Renal cortical epithelial cell (primary cell): ENCODE measurements at places on chromosomes 12 and 14.
A peak's percentile ranks its signal among the peaks of the same experiment; 100 is the strongest.

GRCh38 chr12:991350-992333 is 619 bp downstream of the ERC1 start:
- DNase-seq = no peak

DNA sequence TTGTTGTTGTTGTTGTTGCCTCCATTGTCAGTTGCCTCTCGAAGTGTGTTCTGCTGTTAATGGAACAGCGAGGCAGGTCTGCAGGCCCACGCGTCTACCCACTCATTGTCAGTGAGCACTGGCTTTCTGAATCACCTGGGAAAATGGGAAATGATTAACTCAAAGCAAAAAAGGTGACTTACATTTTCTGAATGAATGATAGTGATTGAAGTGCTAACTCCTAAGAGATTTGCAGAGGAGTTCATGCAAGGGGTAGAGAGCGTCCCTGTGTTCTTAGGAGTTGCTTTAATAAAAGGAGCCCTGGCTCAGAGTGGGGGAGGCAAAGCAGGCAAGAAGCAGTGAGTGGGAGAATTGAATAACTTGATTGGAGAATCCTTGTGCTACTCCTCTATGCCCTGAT is 177.6 kb downstream of the CAND1 start:
- DNase-seq = peak; percentile 54

DNA sequence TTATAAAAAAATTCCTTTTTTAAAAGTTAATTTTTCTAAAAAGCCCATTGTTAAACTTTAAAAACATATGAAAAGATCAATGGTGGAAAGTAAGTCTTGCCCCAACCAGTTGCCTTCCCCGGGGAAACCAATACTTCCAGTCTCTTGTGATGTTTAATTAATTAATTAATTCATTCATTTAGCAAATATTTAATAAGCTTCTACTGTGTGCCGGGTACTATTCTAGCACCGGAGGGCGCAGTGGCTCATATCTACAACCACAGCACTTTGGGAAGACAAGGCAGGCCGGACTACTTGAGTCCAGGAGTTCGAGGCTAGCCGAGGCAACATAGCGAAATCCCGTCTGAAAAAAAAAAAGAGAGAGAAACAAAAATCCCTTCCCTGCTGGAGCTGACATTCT is 87.4 kb downstream of the HECTD4 start:
- DNase-seq = peak; percentile 19

- no peak for DNase-seq
Measured at GRCh38 chr14:103384450-103385151, 614 bp upstream of the MARK3 start.

- DNase-seq = no peak
Measured at GRCh38 chr12:51632623-51633022, 41.6 kb downstream of the SCN8A start.

- peak; percentile 1 for DNase-seq
Measured at GRCh38 chr12:114476159-114476558, 70.2 kb upstream of the TBX5 start.

- DNase-seq = peak; percentile 56
Measured at GRCh38 chr14:102154821-102155549, 15.3 kb downstream of the WDR20 start.

DNA sequence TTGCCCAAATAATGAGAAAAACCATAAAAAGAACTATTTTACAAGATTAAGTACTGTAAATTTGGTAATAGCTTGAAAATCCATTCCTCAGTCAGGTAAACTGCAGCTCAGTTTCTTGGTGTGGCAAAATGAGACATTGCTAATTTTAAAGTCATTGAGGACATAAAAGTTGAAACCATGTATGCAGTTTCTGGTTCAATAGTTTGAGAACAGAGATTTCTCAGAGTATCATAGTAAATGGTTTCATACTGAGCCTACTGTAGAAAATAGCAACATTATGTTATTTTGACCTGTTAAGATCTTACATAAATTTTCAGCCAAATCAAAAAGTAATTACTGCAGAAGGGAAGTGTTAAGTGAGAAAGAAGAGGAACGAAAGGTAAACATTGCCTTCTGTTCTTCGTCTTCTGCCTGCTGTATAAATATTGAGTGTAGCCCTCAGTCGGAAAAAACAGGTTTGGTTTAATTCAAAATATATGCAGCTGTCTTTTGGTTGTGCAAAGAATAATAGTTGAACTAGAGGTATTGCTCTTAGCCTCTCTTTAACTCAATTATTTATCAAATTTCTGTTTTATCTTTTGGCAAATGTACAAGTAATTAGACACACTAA is 119.6 kb downstream of the SYNE2 start:
- no peak for DNase-seq

GRCh38 chr12:108328420-108328819 is 10.7 kb downstream of the CMKLR1 start:
- DNase-seq = no peak

- no peak for DNase-seq
Measured at GRCh38 chr12:122943196-122943595, 23.1 kb downstream of the ABCB9 start.

- DNase-seq = no peak
Measured at GRCh38 chr12:119288576-119288975, 46.0 kb upstream of the CCDC60 start.

- DNase-seq = no peak
Measured at GRCh38 chr12:7642876-7643309, 22.8 kb downstream of the APOBEC1 start.

- no peak for DNase-seq
Measured at GRCh38 chr12:32821710-32822109, 66.0 kb upstream of the YARS2 start.

DNA sequence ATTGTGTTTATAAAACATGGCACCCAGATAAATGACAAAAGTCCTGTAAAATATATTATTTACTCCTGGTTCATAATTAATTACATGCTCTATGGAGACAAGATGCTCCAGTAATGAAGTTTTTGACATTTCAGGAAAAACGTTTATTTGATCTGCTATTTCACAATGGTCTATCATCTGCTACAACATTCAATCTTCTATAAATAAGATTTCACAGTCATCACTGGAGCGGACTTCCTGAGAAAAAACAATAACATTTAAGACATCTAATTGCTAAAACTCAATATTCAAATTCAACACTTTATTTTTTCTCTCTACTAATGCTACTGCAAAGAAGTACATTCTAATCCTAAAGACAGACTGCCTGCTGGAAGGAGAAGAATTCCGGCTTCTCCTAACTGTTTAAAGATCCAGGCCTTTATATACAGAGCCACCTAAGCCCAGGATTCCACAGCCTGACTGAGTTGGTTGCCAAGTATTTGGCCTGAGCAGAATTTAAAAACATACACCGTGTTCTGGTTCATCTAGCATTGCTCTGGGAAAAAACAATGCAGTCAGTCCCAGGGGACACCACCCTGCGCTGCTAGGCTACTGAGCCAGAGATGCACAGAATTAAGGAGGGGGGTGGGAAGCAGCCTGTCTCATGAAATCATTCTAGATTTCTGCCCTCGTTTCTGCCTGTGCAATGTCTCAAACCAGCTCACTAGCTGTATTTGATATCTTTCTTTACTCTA is 58.0 kb downstream of the TMTC1 start:
- DNase-seq = peak; percentile 23

GRCh38 chr12:92759634-92760268 is 57.0 kb downstream of the PLEKHG7 start:
- DNase-seq = peak; percentile 85

DNA sequence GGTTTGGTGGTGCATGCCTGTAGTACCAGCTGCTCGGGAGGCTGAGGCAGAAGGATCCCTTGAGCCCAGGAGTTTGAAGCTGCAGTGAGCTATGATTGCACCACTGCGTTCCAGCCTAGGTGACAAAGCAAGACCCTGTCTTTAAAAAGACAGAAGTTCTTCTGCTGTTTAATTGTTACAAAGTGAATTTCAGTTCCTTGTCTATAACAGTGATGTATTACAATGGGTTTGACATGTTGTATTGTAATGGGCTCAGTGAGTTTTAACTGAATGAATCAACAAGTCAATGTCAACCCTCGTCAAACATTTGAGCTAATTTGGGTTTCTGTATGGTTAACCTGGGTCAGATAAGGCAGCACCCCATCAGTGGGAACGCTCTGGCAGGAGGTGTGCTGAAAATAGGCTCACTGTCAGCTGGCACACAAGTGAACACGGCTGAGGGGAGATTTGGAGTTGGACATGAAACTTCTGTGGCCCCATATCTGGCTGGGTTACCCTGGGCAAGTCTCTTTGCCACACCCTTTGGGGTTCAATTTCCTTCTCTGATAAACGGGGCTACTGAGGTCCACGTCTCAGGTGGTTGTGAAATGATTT is 14.0 kb upstream of the TRPV4 start:
- DNase-seq = no peak

DNA sequence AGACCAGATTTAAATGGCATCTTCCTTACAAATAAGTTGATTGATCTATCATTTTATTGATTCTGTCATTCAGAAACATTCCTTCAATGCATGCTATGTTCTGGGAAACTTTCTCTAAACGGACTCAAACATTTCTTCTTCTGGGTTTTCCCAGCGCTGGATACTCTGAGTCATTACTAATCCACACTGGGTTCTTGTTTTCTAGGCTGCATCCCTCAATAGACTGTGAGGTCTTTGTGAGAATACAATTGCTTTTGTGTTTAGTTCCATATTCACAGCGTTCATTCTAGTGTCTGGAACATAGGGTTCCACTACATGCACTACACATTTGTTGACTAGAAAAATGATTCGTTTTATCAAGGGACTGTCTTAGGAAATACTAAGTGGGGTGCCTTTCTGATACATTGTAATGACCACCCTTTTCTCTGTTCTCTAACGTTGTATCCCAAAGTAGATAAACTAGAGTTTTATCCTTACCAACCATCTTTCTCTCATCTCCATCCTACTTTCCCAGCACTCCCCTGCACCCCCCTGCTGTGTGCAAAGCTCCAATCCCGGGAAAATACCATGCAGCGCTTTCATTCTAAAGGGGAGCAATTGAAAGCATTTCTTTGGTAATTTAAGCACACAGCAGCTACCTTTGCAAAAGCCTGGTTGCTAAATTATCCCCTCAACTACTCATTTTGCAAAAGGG is 878.7 kb downstream of the DIO2 start:
- no peak for DNase-seq

GRCh38 chr12:25025260-25025659 is 76.4 kb upstream of the BCAT1 start:
- DNase-seq = no peak

- no peak for DNase-seq
Measured at GRCh38 chr12:9096563-9097176, 19.0 kb downstream of the A2M start.

DNA sequence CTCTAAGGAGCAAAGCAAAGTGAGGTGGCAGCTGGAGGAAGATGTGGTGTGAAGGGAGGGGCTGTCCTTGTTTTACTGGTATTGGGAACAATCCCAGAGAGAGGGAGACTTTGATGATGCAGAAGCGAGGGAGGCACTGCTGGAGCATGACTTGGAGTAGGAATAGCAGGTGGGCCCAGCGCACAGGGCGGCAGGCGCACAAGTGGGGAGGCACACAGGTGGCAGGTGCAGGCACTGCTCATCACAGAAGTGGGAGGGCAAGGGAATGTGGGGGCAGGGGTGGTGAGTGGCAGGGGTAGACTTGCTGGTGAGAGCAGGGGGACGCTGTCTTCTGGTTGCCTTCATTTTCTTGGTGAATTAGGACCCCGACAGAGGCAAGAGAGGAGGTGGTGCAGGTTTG is 11.5 kb upstream of the IFI27 start:
- DNase-seq = no peak

DNA sequence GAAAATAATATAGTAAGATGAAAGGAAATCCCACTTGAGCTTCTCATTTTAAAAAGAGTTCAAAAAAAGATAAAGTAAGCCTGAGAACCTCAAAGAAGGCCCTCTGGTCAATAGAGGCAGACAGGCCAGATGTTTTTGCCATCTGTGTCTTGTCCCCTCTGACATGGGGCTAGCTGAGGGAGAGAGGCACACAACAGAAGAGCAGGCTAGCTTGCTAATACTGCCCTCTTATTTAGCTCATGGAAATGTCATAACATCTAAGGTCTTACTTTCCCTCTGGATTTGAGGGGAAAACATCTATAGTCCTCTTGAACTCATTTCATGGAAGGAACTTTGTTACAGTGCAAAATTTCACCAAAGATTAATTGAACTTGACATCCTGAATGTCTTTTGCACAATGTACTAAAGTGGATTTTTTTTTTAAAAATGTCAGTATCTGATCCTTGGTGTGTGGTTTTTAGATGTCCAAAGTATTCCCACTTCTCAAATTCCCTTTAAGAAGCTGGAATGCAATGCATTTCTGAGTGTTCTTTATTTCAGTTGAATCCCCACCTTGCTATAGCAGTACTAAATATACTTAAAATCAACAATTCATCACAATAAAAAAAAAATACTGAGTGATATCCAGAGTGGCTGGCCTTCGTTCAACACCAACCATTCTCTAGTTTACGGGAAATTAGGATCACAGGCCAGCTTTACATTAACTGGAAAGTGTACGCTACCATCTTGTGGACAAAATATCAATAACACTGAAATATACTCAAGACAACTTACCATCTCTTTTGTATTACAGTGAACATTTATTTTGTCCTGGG is 176.7 kb downstream of the PAH start:
- peak; percentile 21 for DNase-seq

DNA sequence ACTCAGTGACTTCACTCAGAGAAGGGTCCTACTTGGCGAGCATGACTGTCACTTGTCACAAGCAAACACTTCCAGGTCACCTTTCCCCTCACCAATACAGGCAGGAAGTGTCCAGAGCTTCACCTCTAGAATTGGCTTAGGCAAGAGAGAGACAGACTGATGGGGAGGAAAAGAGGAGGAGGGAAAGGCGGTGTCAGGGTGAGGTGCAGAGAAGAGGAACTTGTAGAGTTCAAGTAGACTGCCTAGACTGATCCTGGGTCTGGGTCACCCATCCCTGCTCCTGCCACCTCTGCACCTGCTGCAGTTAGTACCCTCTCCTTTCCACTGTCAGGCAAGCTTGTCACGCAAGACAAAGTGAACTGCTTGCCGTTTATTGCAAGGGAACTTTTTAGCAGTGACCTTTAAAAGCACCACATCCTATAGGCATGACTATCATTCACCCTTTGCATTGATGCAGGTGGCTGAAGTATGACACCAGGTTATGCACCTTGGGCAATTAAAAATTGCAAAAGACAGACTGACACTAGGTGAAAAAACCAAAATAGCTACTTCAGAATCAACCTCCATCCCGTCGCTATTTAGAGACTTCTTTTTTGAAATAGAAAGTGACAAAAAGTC is 292.4 kb downstream of the SYT1 start:
- DNase-seq = no peak

GRCh38 chr12:49230805-49231194 is 34.1 kb upstream of the TUBA1C start:
- no peak for DNase-seq

GRCh38 chr14:24851837-24852236 is 198.1 kb downstream of the STXBP6 start:
- DNase-seq = peak; percentile 69

- peak; percentile 61 for DNase-seq
Measured at GRCh38 chr12:57213058-57213715, 3.4 kb upstream of the NXPH4 start.
